ENCODE measurements at places on chromosomes 5 and 9.

DNA sequence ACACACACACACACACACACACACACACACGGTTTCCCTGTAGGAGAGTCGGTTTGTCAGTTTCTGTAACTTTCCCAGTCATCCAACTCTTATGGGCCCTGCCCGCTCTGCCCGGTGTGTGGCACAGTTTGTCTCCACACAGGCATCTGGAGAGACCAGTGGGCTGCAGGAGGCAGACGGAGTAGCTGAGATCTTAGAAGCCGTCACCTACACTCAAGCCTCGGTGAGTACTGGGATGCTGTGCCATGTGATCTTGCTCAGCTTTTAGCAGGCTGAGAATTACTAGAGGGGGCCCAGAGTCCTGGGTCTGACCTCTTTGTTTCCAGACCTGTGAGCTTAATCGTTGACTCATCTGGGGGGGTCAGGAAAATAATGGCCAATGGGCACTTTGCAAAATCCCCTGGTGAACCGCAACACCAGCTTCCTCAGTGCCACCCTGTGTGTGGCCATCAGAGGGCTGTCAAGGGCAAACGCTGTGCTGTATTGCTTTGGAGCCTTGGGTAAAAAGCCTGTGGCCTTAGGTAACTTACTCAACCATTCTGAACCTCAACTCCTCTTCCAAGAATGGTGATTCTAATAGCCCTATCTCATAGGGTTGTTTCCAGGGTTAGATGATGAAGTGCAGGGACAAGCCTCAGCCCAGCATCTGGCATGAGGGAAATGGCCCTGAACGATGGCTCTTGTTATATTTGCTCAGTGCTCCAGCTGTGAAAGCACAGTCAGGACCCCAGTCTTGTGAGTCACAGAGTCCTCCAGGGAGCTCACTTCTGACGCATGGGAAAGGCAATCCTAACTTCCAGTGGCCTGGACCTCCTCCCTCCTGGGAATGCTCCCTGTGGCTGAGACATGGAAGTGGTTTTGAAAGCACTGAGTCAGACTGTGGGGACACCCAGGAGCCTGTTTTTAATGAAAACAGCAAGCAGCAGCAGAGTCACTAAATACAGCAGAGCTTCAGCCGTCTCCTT is 45.6 kb downstream of the COL15A1 start:
- peak; percentile 100 for DNase-seq

GRCh38 chr5:42992088-42992879 is 47.8 kb downstream of the ANXA2R start:
- DNase-seq: peak; percentile 95

DNA sequence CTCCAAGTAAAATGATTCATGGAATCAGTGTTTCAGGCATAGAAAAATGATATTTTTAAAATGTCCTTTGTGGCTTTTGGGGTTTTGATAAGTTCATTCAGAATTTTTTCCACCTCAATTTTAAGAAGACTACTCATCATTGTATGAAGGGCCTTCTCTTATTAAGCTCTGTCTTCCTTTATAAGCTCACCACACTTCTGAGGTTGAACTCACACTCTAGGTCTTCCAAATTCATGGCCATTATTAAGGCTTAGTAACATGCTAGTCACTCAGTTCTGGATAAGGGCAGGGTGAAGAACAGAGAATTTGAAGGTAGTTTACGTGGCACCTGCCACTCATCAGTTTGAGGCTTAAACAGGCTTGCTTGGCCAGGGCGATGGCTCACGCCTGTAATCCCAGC is 4.2 kb downstream of the MELK start:
- DNase-seq: peak; percentile 84

DNA sequence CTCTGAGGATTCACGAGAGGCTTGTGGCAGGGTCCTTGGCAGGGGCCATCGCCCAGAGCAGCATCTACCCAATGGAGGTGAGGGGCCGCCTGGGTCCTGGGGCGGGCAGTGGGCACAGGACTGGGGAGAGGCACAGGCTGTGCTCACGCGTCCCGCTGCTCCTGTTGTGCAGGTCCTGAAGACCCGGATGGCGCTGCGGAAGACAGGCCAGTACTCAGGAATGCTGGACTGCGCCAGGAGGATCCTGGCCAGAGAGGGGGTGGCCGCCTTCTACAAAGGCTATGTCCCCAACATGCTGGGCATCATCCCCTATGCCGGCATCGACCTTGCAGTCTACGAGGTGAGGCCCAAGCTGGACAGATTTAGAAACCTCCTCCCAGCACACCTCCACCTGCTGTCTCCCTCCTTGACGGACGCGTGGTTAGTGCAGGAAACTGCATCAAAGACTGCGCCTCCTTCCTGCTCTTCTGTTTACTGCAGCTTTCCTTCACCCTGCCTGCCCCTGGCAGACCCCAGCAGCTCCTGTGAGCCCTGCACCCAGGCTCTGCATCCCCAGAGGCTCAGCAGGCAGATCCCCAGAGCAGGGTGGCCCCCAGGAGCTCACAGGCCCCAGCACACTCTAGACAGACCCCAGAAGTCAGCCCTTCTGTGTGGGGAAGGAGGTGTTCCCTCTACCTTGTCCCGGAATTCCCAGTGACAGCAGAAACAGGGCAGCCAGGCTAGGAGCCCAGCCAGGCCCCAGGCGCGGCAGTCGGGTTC is 21.2 kb downstream of the PTGES2 start:
- no peak for DNase-seq

DNA sequence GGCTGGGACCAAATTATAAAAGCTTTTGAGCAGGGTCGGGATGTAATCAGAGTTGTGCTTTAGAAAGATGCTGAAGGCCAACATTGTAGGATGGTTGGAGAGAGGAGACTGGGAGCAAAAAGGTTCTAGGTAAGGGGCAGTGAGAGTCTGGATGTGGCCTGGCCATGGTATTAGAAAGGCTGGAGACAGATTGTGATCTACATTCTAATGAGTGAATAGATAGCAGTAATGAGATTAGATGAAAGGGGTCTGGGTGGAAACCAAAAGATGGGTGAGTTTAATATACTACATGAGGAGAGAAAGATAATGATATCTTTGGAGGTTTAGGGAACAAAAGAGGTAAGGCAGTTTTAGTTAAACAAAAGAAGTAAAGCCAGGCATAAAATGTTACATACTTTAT is 88.8 kb upstream of the SH3GL2 start:
- DNase-seq: no peak

GRCh38 chr9:133777871-133778270 is 39.7 kb upstream of the SARDH start:
- no peak for DNase-seq

DNA sequence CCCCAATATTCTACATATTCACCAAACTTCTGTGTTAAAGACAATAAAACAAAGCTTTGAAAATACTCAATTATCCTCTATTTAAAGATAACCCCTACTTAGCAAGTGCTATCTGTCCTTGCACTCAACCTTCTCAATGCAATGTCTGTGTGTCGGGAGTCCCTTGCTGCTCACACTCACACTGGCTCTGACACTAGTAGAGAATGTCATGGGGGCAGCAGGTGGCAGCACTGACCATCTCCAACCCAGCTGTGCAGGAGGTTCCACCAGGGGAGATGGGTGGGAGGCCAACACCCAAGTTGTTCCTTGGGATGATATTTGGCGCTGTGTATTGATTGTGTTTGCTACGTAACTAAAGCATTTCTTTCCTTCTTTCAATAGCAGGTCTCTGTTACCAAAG is 59.4 kb upstream of the SIMC1 start:
- DNase-seq: no peak

GRCh38 chr5:136033848-136034247 is 5.1 kb downstream of the TGFBI start:
- DNase-seq: no peak

DNA sequence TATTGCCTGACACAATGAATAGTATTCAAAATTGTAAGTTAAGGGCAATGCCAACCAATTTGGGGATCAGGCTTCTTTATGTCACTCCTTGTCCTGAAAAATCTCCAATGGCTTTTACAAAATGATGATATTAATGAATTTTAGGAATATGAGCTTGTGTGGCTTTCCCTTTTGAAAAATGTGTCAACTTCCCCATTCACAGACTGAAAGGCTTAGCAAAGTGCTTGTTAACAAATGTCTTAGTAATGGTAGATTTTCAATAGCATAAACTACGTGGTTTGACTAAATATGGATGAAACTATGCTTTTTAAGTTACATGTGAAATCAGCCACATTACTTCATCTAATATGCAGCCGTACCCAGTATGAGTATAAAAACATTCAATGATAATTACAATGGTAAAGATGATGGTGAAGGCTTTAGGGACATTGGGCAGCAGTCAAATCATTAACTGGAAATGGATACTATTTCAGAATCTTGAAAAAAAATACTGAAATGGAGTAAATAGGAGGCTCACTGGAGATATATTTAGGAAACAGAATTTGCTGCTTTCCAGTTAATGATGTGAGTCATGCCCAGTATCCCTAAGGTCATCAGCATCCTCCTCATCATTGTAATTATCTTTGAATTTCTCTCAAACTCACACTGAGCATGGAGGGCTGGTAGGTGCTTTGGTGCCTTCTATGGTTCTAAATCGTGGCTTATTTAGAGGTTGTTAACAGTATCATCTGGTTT is 113.3 kb upstream of the ZNF608 start:
- no peak for DNase-seq

DNA sequence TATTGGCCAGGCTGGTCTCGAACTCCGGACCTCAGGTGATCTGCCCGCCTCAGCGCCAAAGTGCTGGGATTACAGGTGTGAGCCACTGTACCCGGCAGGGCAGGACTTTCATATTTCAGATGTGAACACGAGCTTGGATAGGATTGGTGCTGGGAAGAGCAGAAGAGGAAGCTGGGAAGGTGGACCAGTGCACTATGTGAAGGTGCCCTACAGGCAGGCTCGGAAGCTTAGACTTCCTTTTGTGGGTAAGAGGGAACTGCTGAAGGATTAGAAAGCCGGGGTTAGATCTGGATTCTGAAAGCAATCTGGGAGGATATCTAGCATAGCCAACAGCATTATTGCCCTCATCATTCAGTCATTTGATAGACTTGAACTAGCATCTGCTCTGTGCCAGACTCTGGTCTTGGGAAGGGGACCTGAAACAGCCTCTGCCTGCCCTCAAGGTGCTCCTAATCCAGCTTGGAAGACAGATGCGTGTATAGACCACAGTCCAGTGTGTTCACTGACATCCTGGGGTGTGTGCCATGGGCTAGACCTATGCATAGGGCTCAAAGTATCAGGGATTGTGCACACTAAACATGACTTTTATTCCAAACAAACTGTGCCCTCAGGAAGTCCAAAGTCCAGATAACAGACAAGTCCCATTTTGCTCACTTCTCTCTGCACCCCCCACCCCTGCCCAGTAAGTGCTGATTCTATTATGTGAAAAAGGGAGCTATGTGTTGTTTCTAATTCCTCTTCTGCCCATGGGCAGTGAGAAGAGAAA is 637 bp downstream of the CBY3 start:
- no peak for DNase-seq

GRCh38 chr5:108818613-108819272 is 71.0 kb downstream of the FER start:
- peak; percentile 57 for DNase-seq

DNA sequence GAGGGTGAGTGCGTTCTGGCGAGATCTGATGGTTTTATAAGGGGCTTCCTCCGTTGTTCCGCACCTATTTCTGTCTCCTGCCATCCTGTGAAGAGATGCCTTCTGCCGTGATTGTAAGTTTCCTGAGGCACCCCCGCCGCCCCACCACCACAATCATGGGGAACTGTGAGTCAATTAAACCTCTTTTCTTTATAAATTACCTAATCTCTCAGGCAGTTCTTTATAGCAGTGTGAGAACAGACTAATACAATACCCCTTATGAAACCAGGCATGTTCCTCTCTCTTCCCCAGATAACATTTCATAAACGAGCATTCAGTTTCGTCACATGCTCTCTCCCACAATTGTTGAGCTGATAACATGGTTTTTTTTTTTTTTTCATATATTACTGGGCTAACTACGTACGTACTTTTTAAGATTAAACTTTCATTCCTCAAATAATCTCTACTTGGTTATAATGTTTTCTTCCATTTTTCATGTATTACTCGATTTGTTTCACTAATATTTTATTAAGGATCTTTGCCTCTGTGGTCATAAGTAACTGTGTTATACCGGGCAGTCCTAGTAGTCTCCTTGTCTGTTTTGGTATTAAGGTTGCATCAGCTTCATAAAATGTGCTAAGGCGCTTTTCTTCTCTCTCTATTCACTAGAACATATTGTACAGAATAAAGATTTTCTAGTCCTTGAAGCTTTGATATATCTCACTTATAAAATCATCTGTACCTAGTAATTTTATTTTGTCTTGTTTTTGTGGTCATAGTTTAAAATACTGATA is 64.9 kb upstream of the MVB12B start:
- DNase-seq: no peak

GRCh38 chr9:96448546-96449170 is 1.3 kb upstream of the HABP4 start:
- no peak for DNase-seq

- DNase-seq: no peak
Measured at GRCh38 chr5:9105851-9106250, 440.0 kb downstream of the SEMA5A start.

DNA sequence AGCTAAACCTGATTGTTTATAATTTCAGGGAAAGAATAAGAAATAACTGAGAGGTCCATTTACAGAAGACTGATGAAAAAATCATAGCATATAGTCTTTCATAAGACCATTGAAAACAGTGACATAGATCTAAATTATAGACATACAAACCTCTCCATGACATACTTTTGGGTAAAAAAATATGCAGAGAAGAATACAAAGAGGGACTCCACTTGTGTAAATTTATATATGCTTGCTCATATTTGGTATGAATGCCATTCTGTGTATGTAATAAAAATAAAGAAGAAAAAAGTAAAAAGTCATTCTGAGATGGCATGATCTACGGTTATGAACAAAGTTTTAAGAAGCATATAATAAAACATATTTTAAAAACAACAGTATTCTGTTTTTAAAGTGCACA is 310.7 kb downstream of the ASTN2 start:
- no peak for DNase-seq

Data from fibroblast of lung (primary cell).